CD4-positive, alpha-beta memory T cell (primary cell): ENCODE measurements at places on chromosomes 16 and 17.

DNA sequence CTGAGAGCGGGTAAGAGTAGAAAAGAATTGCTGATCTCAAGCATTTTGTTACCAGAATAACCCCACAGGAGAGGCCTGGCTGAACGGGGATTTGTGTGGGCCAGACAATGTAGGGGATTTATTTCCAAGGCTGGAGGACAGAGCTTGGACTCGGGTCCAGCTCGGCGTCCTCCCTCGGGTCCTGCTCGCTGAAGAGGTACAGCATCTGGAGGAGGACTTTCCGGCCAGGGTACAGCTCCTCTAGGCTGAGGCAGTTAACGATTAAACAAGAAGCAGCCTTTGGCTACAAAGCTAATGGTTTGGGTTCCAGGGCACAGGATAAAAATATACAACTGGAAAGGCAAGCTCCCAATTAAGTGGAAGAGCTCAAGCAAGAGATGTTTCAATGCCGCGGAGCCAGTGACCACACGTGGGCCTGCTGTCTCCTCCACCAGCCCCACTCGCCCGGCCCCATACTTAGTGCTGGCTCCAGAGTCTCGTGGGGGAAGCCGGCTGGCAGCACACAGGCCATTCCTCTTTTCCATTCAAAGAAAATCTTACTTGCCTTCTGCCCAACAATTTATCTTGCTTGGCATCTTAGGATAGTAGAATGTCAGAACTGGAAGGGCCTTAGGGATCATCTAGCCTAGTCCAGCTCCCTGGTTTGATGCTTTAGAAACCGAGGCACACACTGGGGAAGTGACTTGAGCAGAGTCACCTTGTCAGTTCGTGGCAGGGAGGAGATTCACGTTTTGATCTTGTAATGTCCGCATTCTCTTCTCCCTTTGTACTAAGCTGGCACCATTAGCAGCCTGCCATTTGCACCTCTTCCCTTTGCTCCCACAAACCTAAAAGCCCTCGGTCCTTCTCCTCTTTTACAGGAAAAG lies 85.9 kb upstream of the TBX2 start:
- DNase-seq, result no peak

GRCh38 chr17:78664476-78665386 lies 87.5 kb upstream of the DNAH17 start:
- no peak for DNase-seq

DNA sequence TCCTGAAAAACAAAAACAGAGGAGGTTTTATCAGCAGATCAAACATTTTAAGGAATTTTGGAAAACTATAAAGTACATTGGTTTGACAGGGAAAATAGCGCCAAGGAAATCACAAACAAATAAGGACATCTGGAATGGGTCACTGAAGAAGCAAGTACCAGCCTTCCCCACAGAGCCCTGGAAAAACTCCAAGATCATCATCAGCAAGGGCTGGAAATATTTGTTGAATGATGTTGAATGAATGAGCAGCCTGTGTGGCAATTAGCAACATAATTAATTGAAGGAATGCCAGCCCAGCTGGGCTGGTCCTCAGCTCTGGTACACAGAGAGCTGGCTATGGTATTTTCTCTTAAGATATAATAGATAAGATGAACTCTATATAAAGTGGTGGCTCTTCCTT lies 290.4 kb downstream of the HS3ST3A1 start:
- DNase-seq, result no peak

GRCh38 chr16:2691491-2692248 lies 9.3 kb downstream of the KCTD5 start:
- DNase-seq, result no peak

DNA sequence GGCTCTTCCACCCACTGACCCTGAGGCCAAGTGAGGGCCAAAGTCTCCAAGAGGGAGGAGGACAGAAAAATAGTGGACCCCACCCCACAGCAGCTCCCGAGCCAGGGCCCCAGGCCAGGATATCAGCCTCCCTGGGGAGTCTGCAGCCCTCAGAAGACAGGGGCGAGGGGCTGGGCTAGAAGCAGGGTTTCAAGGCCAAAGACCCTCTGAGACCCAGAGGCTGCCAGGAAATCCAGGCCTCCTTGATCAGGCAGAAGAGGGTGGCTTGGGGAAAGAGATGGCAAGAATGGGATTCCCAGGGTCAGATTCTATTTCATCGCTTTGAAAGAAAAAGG lies 156.1 kb downstream of the ZNF423 start:
- DNase-seq, result no peak
